Large intestine (tissue), 12 donors: ENCODE measurements at places on chromosomes 6 and 20. TPM values are rescaled to one million over a fixed set of nuclear protein-coding genes. Genes with fewer than 3 reads are reported as not detected.

- DNase-seq: no peak
Observed at GRCh38 chr6:155493026-155493693, 37.5 kb upstream of the NOX3 start.

- no peak for DNase-seq
Observed at GRCh38 chr6:65545920-65546319, 161.1 kb downstream of the EYS start.

GRCh38 chr6:132703936-132704335 lies 9.9 kb downstream of the VNN1 start:
- DNase-seq: no peak

DNA sequence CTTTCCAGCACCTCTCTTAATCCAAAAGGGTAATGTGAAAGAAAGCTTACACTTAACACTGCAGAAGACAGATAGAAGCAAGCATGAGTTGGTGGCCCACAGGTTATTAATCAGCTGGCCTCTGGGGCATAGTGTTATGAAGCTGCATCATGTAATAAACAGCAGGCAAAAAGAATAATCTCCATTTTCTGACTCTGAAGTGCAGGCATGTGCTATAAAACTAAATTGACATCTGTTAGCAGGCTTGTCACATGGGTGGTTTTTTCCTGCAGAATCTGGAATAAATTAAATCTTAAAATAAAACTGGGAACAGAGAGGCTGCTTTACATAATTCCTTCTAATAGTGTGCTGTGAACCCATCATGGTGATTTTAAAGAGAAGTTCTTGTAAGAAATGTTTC lies 73.3 kb downstream of the METTL24 start:
- DNase-seq: no peak

GRCh38 chr6:149111556-149112115 lies 205.9 kb upstream of the TAB2 start:
- DNase-seq: no peak

Gene RGS17
- 2.4 TPM for polyA plus RNA-seq

DNA sequence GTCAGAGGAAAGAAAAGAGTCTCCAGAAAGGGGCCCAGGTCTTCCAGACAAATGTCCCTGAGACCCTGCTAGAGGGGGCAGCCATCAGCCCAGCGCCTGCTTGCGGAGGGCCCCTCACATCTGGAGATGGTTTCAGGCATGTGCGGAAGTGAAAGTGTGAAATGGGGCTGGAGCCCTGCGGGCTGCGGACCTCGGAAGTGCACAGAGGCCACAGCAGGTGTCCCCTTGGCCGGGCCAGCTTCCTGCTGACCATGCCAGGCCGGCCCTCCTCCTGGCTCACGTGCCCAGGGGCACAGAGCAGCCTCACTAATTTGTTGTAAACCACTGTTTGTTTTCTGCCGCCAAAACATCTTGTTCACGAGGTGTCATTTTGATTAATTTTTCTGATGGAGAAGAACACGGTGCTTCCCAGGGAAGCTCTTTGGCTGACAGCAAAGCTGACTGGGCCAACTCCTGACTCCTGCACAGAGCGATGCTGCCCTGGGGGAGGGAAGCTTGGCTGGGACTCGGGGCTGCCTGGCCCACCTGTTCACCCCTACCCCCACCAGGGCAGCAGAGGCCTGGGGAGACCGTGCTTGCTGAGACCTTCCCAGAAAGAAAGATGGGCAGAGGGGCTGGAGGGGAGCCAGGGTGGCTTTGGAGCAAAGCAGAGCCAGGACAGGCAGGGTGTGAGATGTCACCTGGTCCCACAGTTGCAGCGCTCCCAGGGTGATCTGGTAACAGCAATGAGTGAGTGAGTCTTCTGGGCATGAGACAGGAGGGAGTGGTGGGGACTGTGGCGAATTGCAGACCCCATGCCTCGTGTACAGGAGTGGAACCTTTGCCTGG lies 54.2 kb downstream of the BCAS4 start:
- no peak for DNase-seq
